ENCODE measurements at places on chromosomes 16 and 17.
A peak's percentile ranks its signal among the peaks of the same experiment; 100 is the strongest.

DNA sequence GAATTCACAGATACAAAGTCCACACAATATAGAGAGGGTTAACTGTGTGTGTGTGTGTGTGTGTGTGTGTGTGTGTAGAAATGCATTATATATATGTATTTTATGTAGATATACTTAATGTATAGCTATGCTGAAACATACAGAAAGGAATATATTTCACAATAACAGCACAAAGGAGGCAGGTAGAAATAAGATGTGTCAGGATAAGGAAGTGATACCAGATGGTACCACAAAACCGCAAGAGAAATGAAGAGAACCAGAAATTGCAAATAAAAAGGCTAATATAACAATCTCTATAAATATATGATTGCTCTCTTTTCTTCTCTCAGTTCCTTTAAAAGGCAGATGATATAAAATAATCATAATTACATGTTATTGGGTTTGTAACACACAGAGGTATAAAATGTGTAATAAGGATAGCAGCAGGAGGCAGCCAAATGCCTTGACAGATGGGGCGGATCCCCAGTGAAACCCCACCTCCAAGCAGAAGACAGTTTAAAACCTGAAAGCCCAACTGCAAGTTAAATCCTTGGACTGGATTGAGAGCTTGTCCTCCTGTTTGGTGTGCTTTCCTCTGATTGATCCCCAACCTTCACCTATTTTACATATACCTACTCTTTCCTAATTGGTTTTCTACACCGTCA, 365.4 kb upstream of the C16orf82 start:
- DNase-seq, result no peak

- DNase-seq, result no peak
These were observed 93.6 kb upstream of the KCNJ16 start for GRCh38 chr17:69981441-69981840.

GRCh38 chr17:29018788-29019474, 13.1 kb upstream of the SEZ6 start:
- DNase-seq, result no peak

DNA sequence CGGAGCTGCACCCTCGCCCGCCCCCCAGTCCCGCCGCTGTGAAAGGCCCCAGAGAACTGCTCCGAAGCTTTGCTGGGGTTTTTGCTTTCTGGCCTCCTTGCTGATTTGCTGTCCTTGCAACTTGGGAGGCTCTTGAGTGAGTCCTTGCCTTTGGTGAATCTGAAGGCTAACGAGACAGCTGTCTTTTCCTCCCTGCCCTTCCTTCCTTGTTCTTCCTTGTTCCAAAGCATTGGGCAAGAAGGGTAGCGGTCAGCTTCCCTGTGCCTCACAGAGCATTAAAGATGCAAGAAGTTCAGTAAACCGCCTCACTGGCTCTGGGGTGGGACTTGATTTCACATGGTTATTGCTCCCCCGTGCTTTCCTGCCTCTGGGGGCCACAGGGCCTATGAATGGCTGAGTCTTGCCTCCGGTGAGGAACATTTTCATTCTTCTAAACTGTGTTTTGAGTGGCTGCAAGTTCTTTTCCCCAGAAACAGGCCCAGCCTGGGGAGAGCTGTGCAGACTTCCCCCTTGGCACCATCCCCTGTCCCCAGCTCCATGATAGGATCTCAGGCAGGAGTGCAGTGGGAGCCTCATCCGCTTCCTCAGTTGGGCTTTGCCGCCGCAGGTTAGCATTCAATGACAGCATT, 1.4 kb downstream of the YPEL2 start:
- DNase-seq, result peak; percentile 54

GRCh38 chr17:2137342-2138098, 82.6 kb downstream of the HIC1 start:
- peak; percentile 71 for DNase-seq
